Kasumi-1 (cell line): ENCODE measurements at places on chromosomes 16 and 17.

DNA sequence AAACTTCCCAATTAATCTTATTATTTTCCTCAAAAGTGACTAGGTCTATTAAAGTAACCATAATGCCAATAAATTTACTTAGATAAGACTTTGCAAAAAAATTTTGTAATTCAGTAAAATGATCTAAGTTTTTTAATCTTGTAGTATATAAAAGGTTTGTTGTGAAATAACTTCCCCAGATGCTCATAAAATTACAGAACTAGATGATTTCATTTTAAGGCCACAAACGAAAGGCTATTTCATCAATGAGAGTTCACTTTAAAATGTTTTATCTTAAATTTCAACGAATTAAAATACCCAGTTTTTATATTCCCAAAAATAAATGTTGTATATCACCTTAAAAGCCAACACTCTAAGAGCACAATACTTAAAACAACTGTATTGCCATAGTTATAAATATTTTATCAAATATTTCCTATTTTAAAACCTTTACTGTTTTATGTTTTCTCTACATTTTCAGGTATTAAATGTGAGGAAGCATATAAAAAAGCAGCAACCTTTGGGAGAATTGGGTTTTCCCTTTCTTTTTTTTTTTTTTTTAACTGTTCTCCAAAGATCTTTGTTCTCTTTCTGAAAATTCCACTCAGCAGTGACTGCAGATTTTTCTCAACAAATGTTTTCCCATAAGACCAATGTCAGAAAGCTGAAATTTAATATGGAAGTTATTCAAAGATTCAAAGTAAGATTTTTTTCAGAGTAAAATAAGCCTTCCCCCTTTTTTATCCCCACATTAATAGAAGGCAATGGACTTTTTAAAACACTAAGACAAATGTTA, 169.9 kb downstream of the CYB561 start:
- no peak for DNase-seq

DNA sequence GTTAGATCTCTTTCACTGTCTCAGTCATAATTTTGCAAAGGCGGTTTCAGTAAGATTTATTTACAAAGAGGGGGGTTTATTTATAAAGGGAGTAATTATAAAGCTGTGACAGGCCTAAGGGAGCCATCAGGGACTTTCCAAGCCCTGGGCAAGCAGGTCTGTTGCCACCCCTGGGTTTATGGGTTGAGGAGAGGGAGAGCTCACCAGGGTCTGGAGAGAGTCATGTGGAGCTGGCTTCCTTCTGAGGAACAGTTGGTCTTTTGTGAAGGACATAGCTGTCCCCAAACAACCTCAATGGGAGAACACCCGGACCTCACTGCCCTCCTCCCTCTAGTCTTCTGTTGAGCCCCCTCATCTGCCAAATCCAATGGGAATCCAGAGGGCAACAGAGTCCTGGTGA, 9.8 kb downstream of the ITGAM start:
- no peak for DNase-seq

GRCh38 chr17:8153957-8154607, 1.9 kb upstream of the PER1 start:
- DNase-seq = peak; percentile 56

- DNase-seq = no peak
Measured at GRCh38 chr16:12159028-12159427, 182.5 kb downstream of the SNX29 start.

DNA sequence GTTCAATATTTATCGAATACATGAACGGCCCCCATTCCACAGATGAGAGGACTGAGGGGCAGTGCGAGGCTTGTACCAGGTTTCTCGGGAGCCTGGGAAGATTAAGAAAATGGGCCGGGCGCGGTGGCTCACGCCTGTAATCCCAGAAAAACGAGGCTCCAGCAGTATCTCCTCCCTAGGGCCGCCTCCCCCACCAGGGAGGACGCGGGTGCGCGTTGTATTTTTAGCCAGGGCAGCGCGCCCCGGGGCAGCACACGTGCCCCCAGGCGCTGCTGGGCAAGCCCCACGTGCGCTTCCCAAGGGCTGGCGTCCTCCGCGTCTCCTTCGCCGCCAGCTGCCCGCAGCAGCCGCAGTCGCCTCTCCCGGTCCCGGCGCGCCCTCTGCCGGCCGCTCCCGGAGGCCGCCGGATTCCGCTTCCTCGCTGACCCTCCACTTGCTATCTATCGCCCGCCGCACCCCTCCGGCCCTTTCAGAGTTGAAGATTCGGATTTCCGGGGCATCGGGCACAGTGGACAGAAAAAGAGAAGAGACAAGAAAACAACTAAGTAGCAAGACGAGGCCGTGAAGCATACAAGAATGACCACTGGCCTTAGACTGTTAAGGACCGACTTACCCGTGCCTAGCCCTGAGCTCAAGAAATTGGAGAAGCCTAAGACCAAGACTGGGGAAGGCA, 1.9 kb upstream of the YBX2 start:
- DNase-seq = peak; percentile 23

DNA sequence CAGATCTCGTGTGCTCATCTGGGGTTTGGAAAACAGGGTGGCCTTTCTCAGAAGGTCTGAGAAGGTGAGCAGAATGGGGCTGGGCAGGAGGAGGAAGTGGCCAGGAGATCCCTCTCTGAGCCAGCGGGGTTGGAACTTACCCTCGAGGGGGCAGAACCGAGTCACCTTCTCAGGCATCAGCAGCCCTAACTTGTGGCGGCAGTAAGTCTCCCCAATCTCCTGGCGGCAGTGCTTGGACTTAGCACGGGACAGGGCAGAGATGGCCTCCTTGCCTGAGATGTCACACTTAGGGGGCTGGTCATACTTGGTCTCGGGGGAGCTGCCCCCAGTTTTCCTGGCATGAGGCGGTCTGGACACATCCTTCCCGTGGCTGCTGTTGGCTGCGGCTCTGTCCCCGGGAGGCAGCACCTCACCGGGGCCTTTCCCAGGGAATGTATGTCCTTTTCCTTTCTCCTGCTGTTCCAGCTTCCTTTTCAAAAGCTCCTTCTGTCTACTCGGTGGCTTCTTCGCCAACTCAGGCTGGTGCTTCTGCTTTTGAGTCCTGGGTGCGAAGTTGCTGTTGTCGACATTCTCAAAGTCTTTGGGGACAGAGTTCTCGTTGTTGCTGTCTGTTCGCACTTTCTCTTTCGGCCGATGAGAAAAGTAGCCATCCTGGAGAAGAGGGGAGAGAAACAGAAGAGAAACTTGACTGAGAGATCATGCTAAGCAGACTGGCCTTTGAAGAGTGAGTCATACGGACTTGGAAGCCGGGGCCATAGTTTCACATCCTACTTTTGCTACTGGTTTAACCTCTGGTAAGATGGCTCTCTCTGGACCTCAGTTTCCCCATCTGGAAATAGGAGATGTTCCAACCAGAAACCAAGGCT, 211.7 kb downstream of the XYLT1 start:
- no peak for DNase-seq

DNA sequence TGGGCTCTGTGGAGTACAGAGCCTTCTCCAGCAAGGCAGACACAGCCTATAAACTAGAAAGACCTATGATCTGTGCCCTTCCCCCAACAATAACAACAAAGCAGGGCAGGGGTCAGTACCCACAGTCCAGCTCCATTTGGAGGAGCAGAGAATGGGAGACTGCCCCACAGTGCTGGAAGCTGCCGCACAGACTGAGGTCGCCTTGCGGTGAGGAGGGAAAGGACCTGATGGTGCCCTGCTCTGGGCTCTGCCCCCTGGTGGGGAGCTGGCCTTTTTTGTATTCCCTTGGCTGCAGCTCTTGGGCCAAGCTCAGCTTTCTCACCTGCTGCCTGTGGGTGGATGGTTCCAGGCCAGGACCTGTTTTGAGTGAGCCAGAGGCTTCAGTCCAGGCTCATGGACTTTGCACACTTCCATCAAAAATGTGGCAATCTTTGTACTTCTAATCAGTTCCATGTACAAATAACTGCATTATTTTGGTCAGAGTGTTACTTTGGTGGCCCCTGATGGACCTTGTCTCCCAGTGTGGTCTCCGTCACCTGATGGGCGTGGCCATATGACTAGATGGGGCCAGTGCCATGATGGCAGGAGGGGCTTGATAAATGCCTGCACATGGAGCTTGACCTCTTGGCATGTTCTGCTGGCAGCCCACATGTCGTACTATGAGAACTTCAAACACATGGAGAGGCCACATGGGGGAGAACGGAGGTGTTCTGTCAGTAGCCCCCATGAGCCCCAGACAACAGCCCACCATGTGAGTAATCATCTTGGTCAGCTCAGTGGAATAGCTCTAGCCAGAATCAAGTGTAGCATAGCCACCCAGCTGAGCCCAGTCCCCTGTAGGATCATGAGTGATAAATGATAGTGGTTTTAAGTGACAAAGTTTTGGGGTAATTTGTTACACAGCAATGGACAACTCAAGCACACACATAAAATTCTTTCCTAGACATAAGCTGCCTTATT, 24.2 kb downstream of the B9D1 start:
- peak; percentile 2 for DNase-seq

GRCh38 chr17:68853036-68853435, 102.2 kb downstream of the ABCA8 start:
- DNase-seq = no peak

DNA sequence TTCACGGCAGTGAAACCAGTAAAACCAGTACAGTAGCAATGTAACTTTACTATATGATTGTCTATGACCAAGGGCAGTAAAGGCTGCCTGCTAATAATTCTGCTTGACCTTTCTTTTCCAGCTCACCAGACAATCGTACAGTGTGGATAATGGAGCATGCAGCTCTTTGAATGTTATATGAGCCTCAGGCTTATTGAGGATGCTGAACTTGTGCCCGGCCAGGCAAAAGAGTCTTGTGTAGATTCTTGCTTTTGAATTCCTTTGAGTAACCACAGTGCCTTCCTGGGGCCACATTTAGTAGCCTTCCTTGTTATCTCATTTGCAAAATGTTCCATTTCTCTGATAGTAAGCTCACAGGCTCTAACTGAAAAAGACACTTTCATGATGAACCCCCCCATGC, 131.8 kb downstream of the CDH11 start:
- DNase-seq = no peak

GRCh38 chr17:13885953-13886889, 183.1 kb upstream of the COX10 start:
- no peak for DNase-seq

DNA sequence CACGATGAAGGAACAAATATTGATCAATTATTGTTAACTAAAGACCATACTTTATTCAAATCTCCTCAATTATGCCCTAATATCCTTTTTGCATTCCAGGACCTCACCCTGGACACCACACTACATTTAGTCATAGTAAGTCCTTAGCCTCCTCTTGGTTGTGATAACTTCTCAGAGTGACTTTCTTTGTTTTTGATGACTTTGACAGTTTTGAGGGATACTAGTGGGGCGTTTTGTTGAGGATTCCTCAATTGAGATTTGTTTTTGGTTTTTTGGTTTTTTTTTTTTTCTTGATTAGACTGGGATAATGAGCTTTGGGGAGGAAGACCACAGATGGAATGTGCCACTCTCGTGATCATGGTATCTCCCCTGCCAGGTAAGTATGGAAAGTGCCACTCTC, 105.5 kb downstream of the SOX9 start:
- DNase-seq = no peak

DNA sequence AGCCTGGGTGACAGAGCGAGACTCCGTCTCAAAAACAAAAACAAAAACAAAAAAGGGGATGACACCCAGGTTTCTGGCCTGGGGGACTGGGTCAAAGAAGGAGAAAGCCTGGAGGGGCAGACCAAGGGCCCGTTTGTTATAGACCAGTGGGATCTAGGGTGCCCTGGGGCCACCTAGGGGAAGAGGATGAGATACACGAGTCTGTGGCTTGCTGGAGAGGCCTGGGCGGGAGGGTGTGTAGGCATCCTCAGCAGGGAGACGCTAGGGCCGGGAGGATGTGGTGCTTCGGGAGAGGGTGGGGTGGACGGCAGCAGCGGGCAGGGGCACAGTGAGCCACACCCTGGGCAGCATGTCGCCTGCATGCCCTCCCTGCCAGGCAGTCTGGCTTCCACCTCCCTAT, 17.1 kb upstream of the CRK start:
- peak; percentile 14 for DNase-seq

DNA sequence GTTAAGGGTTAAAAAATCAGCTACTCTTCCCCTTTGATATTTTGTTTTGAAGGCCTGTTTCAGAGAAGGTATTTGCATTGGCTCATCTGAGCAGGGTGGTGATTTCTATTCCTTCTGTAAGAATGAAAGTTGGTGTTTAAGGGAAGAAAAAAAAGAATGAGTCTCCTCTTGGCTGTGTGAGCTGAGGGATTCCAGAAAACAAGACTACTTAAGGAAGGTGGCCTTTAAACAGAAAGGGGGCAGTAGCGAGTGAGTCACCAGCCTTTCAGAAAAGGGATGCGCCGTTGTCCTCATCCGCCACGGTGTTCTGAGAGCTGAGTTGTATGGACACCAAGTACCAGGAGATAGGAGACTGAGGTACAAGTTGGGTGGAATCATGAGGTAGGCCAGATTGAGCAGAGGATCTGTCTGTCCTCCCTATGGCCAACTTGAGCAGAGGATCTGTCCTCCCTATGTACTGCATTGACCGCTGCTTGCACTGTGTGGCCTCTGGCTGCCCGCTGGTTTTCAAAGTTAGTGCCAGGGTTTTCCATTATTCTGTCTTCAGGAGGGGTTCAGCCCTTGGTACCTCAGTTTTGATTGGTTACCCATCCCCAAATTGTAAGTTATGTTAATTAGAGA, 8.2 kb downstream of the PRKCA start:
- DNase-seq = no peak

DNA sequence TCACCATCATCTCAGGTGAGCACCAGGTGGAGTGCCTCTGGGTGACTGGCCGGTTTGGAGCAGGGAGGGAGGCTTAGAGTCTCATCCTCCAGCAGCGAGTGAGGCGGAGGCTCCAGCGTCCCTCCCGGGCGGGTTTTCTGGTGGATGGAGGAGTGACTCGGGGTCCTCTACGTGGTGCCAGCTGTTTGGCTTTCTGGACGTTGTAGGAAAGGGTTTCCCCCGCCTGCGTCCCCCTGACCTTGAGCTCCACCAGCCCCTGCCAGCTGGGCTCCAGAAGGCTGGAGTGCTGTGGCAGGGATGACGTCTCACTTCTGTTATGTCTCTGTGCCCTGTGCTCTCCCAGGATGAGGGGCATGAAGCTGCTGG, 522 bp downstream of the DNASE1 start:
- no peak for DNase-seq

- DNase-seq = peak; percentile 19
Measured at GRCh38 chr17:64001763-64002529, 3.8 kb downstream of the PRR29 start.
